ENCODE measurements at places on chromosomes 7 and 10.

- DNase-seq: no peak
Measured at GRCh38 chr7:47392241-47392759, 189.6 kb downstream of the TNS3 start.

DNA sequence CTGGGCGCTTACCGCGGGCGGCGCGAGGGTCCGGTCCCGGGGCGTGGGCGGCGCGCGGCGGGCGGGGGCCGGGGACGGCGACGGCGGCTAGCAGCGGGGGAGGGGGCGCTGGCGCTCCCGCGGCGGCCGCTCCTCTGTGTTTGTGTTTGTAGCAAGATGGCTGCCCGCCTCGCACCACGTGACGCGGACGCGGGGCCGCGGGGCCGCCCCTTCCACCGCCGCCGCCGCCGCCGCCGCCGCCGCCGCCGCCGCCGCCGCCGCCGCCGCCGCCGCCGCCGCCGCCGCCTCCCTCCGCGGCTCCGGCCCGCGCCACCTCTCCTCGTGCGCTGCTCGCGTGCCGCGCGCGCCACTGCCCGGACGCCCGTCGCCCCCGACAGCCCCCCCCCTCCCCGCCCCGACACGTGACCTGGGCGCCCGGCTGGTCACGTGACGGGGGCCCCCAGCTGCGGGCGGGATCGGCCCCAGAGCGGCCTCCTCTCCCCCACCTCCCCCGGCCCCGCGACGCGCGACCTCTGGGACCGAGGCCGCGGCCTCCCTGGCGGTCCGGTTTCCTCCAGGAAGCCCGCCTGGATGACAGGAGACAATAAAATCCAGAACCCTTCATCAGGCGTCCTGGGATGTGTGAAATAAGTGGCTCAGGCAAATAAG lies at the start of gene GIGYF1:
Gene GIGYF1 (minus strand): TSS at position 153 of the 648 bp plus-strand sequence. CDS start 6,012 bp downstream, outside the sequence.
- no peak for DNase-seq

DNA sequence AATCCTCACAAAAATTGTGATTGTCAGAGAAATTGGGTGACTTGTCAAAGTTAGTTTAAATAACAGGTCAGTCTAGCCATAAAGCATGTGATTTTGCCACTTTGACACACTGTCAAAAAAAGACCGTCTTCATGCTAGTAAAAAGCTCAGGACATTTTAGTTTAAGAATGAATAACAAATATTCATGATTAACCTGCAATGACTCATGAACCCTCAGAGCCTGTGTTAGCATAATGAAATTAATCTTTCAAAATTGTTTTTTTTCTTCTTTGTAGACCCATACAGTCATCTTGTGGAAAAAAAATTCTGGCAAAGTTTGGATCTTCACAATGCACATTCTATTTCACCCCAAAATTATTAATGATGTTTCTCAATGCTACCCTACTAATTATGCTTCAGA lies 255.2 kb upstream of the POT1 start:
- no peak for DNase-seq

DNA sequence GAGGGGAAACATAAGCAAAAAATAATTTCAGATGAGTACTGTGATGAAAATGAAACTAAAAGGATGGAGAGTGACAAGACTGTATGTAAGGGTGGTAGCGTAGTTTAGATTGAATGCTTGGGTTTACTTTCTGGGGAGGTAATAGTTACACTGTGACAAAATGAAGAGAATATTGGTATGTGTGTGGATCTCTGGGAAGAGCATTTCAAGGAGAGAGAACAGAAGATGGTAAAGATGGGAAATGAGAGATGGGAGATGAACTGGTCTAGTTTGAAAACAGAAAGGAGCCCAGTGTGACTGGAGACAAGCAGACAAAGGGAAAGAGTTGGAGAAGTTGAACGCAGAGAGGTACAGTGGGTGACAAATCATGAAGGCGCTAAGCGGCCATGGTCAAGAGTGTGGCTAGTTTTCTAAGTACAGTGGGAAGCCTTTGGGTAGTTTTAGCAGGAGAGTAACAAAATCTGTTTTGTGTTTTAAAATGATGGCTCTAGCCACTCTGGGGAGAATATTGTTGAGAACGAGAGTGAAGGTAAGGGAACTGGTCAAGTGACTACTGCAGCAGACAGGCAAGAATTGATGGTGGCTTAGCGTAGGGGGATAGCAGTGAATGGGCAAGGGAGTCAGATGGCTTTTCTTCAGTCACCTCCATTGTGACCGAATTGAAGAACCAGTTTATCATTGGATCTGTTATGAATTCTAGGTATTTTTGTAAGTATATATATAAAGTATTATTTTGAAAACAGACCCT lies 22.6 kb downstream of the PALS2 start:
- no peak for DNase-seq

DNA sequence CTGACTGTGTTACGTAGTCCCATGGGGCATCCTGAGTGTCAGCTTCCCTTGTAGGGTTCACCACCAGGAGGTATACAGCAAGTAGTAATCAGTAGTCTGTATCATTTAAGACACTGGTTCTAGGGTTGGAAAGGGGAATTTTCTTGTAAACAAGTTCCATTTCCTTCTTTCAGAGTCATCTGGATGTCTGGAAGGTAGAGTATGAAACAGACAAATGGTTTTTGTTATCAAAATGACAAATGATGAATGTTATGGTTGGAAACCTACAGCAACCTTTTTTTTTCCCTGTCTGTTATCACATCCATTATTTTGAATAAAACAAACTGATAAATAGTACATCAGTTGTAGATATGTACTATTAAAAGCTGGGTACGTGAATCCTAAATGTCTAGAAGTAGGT lies 19.1 kb downstream of the SEMA3A start:
- no peak for DNase-seq

DNA sequence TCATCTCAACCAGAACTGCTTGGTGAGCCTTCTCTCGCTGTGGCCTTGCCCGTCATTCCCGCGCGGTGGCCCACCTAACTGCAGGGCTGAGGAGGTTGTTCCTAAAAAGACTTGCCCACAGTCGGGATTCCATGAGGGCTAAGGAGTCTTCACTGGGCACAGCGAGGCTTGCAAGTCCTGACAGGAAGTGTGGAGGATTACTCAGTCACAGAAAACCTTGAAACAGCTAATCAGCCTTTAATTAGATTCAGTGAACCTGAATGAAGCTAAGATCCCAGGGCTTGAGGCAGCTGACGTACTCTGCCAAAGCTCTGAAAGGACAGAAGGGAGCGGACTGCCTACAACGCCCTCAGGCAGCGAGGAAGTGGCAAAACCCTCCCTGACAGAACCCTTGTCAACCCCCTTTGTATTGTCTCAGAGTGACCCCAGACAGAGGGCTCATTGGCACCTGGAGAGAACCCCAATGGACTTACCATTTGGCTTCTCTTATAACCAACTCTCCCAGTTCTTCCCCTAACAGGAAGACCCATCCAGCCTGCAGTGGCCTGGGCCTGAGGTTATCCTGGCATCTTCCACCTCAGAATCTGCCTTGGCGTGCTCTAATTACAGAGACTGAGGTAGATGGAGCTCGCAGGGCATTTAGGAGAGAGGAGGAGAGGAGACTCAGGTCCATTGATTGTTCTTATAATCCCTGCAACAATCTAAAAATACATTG lies 2.5 kb upstream of the LAMB4 start:
- DNase-seq: no peak

- no peak for DNase-seq
Measured at GRCh38 chr10:8187171-8187666, 132.7 kb downstream of the GATA3 start.

GRCh38 chr7:133295484-133295883 lies 42.6 kb downstream of the EXOC4 start:
- no peak for DNase-seq

- no peak for DNase-seq
Measured at GRCh38 chr7:149070372-149071125, 20.0 kb downstream of the ZNF786 start.

DNA sequence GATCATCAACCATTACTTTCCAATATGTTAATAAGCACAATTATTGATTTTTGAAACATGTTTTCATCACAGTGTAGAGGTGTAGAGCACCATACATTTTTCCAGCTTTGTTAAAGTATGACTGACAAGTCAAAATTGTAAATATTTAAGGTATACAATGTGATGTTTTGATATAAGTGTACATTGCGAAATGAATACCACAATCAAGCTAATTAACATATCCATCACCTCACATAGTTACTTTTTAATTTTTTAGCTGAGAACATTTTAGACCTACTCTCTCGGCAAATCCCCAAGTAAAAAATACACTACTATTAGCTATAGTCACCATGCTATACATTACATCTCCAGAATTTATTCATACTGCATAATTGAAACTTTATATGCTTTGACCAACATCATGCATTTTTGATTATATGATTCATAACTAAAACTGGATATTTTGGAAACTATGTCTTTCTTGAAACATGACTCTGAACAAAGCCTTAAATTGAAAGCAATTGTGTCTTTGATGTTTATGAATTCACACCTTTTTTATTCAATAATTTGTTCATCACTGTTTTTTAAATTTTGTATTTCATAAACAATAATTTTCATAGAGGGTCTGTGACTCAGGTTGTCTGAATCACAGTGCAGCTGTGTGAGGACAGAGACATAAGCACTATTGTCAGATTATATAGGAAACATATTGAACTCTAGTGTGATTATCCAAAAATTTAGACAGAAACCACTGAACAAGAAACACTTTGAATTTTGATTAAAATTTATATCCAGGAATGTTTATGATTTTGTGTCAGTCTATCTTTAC lies 486.1 kb downstream of the SEMA3D start:
- DNase-seq: no peak

GRCh38 chr7:66281678-66282590 lies 76.8 kb downstream of the TPST1 start:
- DNase-seq: no peak

DNA sequence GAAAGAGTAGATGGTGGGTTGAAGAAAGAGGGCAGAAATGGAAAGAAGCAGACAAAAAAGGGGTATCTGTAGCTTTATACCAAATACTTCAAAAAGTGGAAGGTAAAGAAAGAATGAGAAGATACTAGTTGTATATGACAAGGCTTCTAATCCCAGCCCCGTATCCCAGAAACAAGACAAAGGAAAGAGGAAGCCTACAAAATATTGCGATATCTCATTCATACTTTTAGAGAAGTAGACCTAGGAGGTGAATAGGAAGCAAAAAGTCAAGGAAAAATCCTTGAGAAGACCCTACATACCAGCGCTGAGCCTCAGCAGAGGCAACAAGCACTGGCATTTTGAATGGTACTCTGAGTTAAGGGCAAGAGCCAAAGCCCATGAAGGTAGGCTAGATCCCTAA lies 26.6 kb downstream of the PHTF2 start:
- DNase-seq: no peak

DNA sequence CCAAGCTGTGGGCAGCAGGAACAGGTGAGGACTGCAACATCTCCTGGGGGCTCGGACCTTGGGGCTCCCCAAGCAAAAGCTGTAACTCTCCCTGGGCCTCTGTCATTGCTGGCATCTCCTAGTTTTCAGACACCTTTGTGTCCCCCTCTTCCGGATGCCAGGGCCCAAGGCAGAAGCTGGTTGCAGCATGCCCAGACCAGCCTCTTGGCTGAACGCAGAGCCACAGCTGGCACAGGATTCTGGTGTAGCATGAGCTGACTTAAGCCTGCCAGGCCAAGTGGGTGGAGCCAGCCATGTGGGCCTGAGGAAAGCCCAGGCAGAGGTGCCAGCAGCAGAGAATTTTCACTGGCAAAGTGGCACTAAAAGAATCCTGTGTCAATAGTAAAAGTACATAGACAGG lies 43.5 kb downstream of the ZWINT start:
- DNase-seq: no peak

GRCh38 chr10:104641187-104641936 lies at the start of gene SORCS3:
Gene SORCS3, plus strand, starts transcription at chr10:104641290.
- no peak for DNase-seq

- DNase-seq: no peak
Measured at GRCh38 chr10:21174715-21175495, 277.8 kb upstream of the NEBL start.

DNA sequence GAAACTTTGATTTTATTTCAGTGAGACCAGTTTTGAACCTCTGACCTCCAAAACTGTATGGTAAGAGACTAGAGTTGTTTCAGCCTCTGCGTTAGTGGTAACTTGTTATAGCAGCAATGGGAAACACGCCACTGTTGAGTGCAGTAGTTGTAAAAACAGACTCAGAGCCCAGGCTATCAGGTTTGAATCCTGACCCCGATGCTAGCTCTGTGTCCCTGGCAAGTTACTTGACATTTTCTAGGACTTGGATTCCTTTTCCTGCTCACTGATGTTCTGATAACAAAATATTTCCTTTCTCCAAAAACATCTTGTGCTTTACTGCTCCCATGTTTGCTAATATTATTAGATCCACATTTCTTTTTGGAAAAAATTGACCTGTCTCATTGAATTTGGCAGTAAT lies 131.0 kb downstream of the PLXDC2 start:
- DNase-seq: no peak

DNA sequence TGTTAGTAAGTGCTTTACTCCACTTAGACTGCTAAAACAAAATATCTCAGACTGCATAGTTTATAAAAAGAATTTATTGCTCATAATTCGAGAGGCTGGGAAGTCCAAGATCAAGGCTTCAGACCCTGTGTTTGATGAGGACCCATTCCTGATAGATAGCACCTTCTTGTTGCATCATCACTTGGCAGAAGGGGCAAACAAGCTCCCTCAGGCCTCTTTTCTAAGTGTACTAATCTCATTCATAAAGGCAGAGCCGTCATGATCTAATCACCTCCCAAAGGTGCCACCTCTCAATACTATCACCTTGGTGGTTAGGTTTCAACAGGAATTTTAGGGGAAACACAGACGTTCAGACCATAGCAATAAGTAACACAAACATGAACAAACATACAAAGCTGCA lies 55.4 kb downstream of the CRPPA start:
- no peak for DNase-seq

GRCh38 chr10:58017719-58018367 lies 249.9 kb downstream of the IPMK start:
- no peak for DNase-seq

- DNase-seq: no peak
Measured at GRCh38 chr10:114388275-114388674, 16.0 kb downstream of the AFAP1L2 start.

DNA sequence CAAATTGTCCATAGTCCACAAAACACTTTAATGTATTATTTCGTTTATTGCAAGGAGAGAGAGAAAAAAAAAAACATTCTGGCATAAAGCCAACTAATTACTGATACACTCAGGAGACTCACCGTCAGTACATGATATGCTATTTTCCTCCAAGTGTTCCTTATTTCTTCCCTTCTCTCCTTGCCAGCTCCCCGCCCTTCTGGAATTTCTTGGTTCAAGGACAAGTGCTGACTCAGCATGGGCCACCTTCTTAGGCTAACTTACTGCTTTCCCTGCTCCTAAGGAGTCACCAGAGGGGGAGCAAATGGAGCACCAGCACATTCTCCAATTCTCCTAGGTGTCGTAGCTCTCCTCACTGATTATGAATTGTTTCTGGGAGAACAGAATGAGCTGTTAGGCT lies 133.8 kb upstream of the HDAC9 start:
- no peak for DNase-seq

GRCh38 chr7:132381742-132382472 lies 194.4 kb downstream of the PLXNA4 start:
- DNase-seq: no peak

DNA sequence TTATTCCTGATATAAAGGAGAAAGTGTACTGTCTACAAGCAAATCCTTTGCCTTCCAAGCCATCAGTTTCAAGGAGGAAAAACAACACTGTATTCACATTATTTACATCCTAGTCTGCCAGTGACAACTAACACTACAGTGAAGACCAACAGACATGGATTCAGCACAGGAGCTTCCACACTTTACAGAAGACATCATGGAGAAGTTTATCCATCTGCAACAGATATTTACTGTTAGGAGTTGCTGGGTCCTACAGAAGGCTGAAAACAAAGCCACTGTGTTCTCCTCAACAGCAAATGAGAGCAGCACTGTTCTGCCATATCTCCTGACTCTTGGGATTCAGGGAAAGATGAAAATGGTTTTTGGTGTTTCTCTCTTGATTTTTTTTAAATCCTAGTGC lies 31.9 kb downstream of the NAPEPLD start:
- DNase-seq: no peak
